RKO (cell line): ENCODE measurements at places on chromosomes 3 and 15.

DNA sequence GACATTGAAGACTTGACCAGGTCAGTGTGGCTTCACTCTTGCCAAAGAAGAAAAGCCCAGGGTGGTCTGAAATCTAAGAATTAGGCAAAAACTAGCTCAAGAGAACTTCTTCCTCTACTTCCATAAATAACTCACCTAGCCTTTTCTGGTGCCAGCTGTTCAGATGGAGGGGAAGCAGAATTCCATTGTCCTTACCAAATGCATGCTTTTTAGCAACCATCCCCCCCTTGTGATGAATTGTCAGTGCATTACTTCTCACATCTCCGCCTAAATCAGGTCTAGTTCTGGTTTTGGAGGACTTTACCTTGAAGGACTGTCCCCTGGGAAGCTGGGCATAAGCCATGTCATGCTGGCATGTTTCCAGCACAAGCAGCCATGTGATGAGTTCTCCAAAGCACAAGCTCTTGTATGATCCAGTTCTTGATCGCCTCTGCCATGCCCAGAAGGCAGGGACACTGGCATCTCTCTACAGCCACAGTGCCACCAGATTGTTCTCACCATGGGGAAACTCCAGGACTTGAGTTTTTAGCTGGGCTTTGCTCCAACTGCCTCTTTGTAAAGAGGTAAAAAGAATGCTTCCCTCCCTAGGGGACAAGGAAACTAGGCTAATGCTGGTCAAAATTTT is 96.4 kb upstream of the IL12A start:
- DNase-seq, result no peak

GRCh38 chr15:55226127-55226526 is 29.4 kb upstream of the RSL24D1 start:
- no peak for DNase-seq

GRCh38 chr15:69561071-69561784 is 108.6 kb downstream of the RPLP1 start:
- DNase-seq, result no peak

GRCh38 chr3:62277450-62277849 is 95.9 kb downstream of the FEZF2 start:
- no peak for DNase-seq

DNA sequence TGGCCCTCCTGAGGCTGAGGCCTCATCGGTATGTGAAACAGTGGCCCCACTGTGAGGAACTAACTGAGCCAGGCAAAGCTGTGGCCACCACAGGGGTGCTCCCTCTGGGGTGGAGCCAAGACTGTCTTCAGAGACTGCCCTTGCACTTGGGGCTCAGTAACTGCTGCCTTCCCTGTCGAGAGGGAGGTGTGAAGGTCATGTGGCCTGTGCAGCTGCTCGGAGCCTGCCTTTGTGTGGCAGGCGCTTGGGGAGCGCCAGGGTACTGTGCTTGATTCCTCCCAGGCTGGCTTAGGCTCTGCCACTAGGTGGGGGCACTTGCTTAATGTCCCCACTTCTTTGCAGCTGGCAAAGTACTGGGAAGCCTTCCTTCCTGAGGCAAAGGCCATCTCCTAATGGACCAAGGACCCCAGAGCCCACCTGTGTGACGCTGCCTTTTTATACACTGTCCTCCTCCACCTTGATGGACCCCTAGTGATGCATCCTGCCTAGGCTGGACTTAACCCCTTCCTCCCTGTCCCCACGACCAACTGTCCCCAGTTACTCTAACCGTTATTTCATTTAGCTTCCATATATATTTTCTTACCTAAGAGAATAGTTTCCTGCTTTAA is 14.2 kb upstream of the SNX22 start:
- no peak for DNase-seq

- DNase-seq, result no peak
Measured at GRCh38 chr15:62439543-62440016, 274.5 kb upstream of the C2CD4B start.

GRCh38 chr3:23671851-23672589 is 133.7 kb upstream of the UBE2E1 start:
- DNase-seq, result no peak

DNA sequence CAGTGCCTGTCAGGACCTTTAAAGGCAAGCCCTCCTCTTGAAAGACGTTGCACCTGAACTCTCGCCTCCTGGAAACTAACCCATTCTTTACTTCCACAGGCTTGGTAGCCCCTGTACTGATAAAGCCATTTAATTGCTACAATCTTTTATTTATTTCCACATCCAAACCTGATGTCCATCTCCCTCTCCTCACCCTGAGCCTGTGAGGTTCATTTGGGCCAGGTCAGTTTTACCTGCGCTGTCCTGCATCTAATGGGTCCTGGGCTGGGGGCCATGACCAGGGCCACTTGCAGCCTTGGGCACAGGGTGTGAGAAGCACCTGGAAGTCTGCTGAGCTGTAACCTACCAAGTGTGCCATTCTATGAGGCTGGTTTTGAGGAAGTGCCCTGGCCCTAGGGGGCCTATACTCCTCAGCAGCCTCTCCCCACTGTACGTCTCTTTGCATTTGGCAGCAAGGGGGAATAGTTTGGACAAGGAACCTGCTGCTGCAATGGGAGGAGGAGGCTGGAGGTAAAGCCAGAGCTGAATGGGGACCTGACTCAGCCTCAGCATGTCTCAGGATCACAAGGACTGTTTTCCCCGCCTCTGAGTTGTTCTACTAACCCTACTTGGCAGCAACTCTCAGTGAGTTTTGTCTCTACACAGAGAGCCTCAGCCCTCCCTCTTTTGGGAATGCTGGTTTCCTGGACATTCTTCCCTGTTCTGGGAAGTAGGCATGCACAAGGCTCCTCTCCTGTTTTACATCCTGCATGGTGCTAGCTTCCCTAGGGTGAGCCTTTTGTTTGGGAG is 53.8 kb downstream of the WDR76 start:
- no peak for DNase-seq

DNA sequence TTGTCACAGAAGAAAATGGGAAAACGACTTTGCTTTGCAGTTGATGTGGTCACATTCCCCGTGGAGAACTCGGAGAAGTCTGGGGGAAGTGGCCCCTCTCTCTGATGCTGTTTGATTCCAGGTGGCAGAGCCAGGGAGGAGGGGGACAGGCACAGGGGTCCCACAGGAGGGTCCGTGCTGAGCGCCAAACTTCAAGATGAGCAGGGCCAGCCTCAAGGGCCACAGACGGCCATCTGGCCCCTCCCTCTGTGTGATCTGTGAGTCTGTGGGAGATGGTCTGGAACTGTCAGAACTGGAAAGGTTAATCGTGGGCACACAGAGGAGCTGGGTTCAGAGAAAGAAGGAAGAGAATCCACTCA is 23.1 kb upstream of the CORO2B start:
- no peak for DNase-seq

DNA sequence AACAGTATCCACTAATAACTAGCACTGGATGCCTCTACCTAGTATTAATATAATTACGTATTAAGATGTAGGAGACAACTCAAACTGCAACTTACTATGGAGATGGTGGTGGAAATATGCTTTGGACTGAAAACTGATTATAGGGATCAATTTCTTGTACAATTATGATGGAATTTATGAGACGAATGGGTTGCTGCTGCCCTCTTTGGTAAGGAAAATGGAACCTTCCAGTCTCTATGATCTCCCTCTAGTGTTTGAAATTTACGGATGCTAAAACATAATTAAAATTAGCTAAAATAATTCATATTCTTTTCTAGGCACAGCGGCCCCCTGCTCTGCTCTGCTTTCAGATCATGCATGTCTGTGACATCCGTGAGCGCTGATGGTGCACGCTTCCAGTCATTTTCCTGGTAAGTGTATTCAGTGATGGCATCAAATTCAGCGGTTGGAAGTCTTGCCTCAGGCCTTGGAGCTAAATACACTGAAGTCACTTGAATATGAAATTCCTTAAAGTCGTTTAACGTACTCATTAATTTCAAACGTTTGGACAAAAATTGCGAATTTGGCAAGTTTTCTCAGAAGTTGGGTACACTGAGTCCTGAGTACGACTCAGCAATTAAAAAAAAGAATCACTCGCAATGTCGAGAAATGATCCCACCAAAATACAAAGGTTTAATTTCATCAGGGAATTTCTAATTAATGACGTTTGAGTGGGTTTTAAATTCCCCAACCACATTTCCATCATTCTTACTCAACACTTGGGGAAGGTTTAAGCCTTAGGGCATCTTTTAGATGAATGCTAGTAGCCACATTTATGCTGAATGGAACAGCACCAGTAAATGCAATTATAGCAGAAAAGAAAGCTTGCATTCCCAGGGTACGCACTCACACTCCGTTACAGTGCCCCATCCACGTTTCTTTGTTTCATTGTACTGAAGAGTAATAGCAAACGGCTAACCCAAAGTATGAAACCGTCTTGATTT is 132.6 kb downstream of the NR2F2 start:
- no peak for DNase-seq

DNA sequence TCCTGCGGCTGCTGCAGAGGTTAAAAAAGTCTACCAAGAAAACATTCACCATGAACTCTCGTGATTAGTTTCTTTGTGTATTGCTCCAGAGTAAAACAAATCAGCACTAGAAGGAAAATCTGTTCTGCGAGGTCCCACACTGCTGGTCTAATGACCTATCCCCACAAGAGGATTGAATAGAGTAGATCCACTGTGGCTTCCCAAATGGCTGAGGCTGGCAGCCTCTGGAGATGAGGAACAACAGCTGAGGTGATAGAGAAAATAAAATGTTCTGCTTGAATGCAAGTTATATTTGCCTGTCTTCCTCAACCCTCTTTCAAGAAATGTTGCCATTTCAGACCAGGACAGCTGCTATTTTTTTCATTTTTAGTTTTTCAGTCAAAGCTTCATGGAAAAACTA is 883.3 kb downstream of the CADM2 start:
- DNase-seq, result no peak

GRCh38 chr3:160078533-160078932 is 89.9 kb downstream of the IL12A start:
- no peak for DNase-seq

GRCh38 chr15:101608201-101608600 is 44.0 kb downstream of the TM2D3 start:
- no peak for DNase-seq

- DNase-seq, result no peak
Measured at GRCh38 chr15:87902772-87903426, 353.6 kb downstream of the NTRK3 start.

GRCh38 chr15:69852916-69853315 is 244.8 kb downstream of the TLE3 start:
- no peak for DNase-seq

DNA sequence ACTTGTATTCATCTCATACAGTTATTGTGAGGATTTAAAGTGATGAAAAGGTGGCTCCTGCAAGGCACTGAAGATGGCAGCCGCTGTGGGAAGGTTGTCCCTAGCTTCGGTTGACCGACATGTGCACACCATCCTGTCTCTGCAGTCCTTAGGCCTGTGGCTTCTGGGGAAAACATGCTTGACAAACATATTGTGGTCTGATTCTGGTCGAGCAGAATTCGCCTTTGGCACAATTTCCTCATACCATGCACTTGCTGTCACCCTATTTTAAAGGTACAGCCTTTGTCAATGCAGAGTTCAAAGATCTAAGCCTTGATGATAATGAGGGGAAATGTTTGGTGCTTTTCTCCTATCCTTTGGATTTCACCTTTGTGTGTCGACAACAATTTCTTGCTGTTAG is 50.9 kb downstream of the PRICKLE2 start:
- no peak for DNase-seq

GRCh38 chr15:66898656-66899386 is 166.6 kb upstream of the SMAD3 start:
- DNase-seq, result no peak

- DNase-seq, result no peak
Measured at GRCh38 chr3:195755791-195756676, 35.3 kb downstream of the MUC20 start.

- DNase-seq, result no peak
Measured at GRCh38 chr15:70299931-70300869, 202.5 kb upstream of the TLE3 start.

GRCh38 chr3:159668461-159668860 is 320.2 kb upstream of the IL12A start:
- DNase-seq, result no peak

DNA sequence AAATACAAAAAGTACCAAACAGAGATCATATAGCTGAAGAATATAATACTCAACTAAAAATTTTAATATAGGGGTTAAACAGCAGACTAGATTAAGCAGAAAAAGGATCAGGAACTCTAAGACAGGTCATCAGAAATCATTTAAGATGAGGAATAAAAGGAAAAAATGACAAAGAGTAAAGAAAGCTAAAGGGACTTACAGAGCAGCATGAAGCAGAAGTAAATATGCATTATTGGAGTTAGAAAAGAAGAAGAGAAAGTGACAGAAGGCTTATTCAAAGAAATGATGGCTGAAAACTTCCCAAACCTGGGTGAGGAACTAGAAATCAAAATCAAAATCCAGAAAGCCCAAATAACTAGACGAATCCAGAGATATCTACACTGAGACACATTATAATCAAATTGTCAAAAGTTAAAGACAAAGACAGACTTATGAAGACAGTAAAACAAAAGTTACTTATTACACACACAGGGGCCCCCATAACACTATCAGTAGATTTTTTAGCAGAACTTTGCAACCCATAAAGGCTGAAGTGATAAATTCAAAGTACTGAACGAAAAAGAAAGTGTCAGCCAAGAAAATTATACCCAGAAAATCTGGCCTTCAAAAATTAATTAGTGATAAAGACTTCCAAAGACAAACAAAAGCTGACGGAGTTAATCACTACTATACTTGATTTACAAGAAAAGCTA is 95.6 kb downstream of the SCAPER start:
- DNase-seq, result no peak

DNA sequence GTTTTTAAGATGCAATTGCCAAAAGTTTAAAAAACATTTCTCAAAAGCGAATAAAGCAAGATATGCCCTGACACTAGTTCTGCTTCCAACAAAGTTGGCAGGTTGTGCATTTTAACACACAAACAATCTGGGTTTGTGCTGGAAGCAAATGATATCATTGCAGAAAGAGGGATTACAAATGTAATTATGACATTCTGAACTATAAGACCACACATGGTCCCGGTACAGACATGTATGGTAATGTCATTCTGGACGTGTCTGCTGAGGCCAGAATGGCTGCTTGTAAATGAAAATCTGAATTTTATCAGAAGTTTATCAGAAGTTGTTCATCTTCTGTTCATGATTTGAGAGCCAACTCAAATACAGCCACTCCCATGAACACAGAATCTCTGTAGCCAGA is 10.7 kb downstream of the TMC3 start:
- DNase-seq, result no peak

- DNase-seq, result no peak
Measured at GRCh38 chr3:172786036-172786435, 35.5 kb downstream of the ECT2 start.

- DNase-seq, result no peak
Measured at GRCh38 chr3:139636511-139636910, 41.3 kb downstream of the NMNAT3 start.
